Activated T-helper 1 cell treated with Interleukin-2 at 50 U/mL for 16 hours (primary cell): ENCODE measurements at places on chromosomes 1 and 21.

DNA sequence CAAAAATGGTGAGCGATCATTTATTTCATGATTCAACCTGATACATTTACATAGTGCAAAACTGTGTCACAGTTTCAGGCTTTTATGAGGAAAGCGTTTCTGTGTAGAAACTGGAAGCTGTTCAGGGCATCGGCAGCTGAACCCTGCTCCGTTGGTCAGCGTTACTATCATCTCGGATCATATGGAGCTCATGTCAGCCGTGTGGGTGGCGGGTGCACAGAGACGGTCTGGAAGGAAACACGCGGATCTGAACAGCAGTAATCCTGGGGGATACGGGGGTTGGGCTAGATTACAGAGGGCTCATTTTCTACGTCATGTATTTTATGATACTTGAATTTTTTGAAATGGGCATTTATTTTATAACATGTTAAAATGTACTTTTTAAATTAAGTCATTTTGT is 15.1 kb downstream of the C1orf174 start:
- DNase-seq, result no peak

DNA sequence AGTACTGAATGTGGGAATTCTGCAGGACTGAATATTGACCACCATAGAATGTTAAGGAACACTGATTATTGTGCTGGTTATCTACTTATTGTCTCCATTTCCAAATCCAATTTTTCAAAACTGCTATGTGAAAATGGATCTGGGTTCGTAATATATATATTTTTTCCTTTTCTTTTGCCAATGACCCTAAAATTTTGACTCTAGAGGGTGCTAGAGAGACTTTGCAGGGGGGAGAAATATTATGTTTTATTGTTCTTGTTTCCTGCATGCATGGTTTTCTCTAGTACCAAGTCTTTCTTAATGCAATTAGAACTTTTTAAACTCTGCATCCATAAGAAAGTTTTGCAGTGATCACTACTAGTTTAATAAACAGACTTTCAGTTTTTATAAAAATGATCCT is 1256.9 kb downstream of the BRINP3 start:
- no peak for DNase-seq

GRCh38 chr1:151510957-151511635 is at the start of gene CGN:
Gene CGN (plus strand): TSS chr1:151511387. CDS start chr1:151518520, 7,133 bp downstream.
- peak; percentile 83 for DNase-seq

DNA sequence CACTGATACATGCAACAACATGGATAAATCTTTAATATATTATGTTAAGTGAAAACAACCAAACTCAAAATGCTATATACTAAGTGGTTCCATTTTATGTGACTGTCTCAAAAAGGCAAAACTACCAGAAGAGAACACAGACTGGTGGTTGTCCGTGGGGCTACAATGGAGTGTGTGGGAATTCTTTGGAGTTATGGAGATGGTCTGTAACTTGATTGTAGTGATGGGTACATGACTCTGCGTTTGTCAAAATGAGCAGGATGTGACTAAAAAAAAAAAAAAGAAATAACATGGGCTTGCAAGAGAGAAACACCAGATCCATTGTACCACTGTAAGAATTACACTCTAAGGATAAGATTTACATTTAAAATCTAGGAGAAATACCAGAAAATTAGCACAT is 52.2 kb upstream of the KIAA1614 start:
- DNase-seq, result no peak

- DNase-seq, result no peak
Observed at GRCh38 chr1:88802950-88803349, 88.4 kb downstream of the GTF2B start.

DNA sequence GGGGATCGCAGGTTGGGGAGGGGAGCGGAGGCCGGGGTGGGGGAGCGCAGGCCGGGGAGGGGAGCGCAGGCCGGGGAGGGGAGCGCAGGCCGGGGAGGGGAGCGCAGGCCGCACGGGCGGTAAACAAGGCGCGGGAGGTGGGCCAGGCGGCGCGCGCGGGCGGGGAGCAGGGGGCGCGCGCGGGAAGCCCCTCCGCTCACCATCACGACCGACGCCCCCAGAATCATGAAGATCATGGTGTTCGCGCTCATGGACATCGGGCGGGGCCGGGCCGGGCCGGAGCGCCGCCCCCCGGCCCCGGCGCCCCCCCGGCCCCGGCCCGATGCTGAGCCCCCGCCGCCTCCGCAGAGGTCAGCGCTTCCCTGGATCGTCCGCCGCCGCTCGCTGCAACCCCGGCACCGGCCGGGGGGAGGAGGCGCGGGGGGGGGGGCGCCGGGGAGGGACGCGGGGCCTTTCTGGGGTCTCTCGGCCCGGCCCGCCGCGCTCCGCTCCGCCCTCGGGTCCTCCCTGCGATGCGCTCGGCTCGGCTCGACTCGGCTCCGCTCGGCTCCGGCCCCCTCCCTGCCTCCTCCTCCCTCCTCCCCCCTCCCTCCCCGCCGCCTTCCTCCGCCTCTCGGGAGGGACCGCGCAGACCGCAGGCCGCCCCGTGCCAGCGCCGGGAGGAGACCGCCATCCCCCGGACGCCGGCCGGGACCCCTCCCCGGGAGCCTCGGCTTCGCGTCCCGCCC is at the start of gene TMEM240:
TMEM240 (minus strand) TSS at position 535 of the 728 bp plus-strand sequence; CDS start at position 257, 278 bp downstream.
- DNase-seq, result peak; percentile 36

- no peak for DNase-seq
Observed at GRCh38 chr1:181390410-181391077, 92.8 kb upstream of the CACNA1E start.

- DNase-seq, result no peak
Observed at GRCh38 chr1:216881695-216882094, 158.5 kb upstream of the ESRRG start.

DNA sequence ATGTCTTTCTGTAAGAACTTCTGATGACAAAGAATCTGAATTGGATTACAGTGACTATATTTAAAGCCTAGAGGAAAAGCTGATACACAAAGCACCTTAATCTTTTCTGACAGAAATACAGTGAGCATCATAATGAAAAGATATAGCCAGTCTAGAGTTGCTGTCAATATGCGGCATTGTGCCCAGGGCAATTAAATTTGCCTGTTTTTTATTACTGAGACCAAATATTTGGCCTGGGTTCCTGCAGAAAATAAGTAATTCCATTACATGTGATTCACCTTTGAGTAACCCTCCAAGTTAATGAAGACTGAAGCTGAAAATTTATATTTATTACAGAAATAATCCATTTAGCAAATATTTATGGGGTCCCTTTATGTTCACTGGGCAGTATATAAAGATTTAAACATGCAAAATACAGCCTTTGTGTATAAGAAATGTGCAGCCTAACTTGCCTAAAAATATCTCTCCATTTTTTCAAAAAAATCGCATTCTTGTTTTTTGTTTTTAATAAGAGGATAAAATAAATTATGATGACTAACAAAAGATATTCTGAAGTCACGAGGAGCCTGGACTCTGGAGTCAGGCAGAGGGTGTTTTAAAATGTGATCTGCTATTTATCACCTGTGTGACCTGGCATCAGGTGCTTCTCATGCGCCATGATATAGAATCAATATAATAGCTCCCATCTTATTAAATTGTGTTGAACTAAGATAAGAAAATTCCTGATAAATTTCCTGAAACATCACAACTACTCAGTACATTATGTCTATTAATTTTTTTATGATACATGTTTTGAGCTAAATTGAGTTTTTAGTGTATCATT is 83.6 kb downstream of the SGIP1 start:
- DNase-seq, result no peak

- DNase-seq, result no peak
Observed at GRCh38 chr1:66274634-66275033, 259.3 kb upstream of the SGIP1 start.

DNA sequence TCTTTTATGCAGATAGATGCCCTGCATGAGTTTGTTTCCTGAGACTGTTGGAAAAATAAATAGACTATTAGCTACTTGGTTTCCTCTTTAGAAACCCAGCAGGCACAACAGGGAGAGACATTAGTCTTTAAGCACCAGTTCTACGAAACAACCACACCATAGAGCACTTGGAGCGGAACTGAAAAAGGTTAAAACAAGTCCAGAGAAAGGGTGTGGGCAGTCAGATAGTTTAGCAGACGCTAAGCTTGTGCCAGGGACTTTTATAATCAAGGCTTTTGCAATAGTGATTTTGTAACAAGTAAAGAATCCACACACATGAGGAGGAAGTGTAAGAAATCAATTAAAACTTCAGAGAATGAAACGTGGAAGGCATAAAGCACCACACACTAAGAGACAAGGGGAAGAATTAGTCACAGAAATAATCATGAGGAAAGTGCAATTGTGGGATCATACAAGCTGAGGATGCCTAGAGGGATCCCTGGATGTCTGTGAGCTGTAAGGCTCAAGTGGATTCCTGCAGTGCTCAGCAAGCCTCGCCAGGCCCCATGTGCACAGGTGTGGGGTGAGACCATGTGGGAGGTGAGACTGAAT is 37.8 kb upstream of the TLR5 start:
- DNase-seq, result no peak

DNA sequence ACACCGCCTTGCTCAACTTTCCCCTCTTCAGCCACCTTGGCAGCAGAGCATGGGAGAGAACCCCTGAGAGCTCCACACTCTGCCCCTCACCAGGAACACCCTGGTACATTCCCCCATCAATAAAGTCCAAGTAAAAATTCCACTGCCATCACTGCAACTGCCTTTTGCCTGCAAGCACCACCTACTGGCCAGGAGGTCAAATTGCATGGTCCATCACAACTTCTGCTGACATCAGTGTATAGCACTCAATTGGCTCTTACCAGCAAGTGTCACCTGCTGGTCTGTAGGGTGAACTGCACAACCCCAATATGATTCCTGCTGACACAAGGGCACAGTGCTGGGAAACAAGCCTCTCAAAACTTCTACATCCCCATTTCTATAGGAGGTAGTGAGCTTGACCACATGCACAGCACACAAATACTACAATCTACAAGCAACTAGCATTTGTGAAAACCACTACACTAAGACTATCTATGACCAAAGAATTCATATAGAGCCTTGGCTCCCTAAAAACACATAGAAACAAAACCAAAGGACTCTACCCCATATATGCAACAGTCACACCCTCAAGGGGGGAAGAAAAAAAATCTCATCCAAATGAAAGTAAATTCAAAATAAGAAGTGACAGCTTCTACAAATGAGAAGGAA is 69.2 kb downstream of the FASLG start:
- DNase-seq, result no peak

DNA sequence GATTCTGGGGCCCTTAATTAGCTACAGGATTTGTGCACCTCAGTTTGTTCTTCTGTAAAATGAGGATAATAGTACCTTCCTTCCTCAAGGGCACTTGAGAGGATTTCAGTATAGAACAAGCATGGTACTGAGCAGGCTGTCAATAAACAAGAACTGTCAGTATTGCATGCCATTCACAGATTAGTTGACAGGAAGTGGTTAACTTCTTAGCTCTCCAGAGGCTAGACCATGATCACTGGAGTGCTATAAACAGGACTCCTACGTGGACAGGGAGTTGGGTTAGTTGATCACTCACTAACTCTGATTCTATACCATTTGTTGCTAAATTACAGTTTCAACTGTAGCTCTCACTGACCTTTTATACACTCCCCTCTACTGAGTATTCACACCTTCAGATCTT is 126.2 kb upstream of the DAB1 start:
- no peak for DNase-seq

DNA sequence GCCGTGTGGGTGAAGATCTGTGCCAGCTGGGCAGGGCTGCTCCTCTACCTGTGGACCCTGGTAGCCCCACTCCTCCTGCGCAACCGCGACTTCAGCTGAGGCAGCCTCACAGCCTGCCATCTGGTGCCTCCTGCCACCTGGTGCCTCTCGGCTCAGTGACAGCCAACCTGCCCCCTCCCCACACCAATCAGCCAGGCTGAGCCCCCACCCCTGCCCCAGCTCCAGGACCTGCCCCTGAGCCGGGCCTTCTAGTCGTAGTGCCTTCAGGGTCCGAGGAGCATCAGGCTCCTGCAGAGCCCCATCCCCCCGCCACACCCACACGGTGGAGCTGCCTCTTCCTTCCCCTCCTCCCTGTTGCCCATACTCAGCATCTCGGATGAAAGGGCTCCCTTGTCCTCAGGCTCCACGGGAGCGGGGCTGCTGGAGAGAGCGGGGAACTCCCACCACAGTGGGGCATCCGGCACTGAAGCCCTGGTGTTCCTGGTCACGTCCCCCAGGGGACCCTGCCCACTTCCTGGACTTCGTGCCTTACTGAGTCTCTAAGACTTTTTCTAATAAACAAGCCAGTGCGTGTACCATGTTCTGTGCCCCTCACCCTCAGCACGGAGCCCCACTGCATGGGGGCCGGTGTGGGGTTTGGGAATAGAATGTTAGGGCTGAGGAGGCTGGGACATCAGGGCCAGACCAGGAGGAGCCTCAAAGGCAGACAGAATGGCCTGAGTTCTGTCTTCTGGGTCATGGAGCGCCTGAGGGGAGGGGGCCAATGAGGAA is 21.3 kb downstream of the SERINC2 start:
- no peak for DNase-seq

DNA sequence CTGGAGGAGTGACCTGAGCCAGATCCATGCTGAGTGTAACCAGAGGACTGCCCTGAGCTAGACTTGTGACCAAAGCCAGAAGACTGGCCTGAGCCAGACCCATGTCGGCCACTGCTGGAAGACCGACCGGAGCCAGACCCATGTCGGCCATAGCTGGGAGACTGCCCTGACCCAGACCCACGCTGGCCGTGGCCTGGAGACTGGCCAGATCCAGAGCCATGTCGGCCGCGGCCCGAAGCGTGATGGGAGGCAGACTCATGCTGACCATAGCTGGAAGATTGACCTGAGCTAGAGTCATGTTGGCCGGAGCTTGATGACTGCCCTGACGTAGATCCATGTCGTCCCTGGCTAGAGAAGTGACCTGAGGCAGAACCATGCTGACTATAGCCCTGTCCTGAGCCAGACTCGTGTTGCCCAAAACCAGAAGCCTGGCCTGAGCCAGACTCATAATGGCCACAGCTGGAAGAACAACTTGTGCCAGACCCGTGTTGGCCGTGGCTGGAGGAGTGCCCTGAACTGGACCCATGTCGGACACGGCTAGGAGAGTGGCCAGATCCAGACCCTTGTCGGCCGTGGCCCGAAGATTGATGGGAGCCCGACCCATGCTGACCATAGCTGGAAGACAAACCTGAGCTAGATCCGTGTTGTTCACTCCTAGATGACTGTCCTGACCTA is 5.1 kb downstream of the HRNR start:
- no peak for DNase-seq

DNA sequence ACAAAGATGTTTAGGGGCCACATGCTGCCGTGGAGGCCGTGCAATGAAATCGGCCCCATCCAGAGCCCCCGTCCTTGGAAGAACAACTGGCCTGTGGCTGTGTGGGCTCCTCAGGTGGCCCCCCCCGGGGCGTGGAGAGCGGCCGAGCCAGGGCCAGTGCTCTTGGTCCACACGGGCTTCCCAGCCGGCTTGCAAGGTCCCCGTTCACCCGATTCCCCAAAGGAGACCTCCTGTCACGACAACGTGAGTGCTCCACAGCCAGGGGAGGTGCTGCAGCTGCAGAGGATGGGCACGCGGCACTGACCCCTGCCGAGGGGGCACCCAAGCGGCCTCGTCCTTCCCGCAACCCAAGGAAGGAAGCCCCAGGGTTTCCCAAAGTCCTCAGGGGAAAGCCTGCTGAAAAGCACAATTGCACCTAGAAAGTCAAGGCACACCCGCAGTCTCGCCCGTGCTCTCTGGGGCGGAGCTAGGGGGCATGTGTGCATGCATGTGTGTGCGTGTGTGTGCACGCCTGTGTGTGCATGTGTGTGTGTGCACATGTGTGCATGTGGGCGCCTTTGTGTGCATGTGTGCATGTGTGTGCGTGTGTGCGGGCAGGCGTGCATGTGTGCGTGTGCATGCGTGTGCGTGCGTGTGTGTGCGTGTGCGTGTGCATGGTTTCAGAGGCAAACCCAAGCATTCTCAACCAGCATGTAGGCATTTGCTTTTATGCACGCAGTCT is 48.2 kb downstream of the SLX9 start:
- DNase-seq, result no peak
